Bladder microvascular endothelial cell (primary cell): ENCODE measurements at places on chromosomes 1 and 21. TPM values are rescaled to one million over a fixed set of nuclear protein-coding genes. Genes with fewer than 3 reads are reported as not detected.

Gene SLC9C2
- total RNA-seq = under 0.01 TPM in 1 of 2 replicates, not detected in the other

Gene TAL1
- total RNA-seq = 22.8 and 47.3 TPM in 2 replicates

Gene A3GALT2
- not detected in 2 replicates for total RNA-seq

Gene OR6N1
- not detected in 2 replicates for total RNA-seq

Gene PIK3C2B
- 16.5 and 30.3 TPM in 2 replicates for total RNA-seq

Gene SLFNL1
- total RNA-seq = 0.32 and 0.69 TPM in 2 replicates

Gene EPHA8
- total RNA-seq = not detected in 2 replicates

Gene FMO4
- 0.16 and 0.31 TPM in 2 replicates for total RNA-seq

Gene MAP3K21
- 0.16 and 2.3 TPM in 2 replicates for total RNA-seq

Gene OR2AK2
- not detected in 2 replicates for total RNA-seq

Gene TTC22
- total RNA-seq = not detected in 2 replicates

Gene EFNA1
- total RNA-seq = 99.7 and 161 TPM in 2 replicates

Gene NOS1AP
- total RNA-seq = 0.16 and 0.44 TPM in 2 replicates

Gene CFAP141
- not detected in 2 replicates for total RNA-seq

Gene HMCN1
- total RNA-seq = 1.6 and 16.7 TPM in 2 replicates
